ENCODE measurements at places on chromosomes 16 and 17. TPM values are rescaled to one million over a fixed set of nuclear protein-coding genes. Genes with fewer than 3 reads are reported as not detected.

- no peak overlapping the region for H3K27ac ChIP-seq
- H3K4me1 ChIP-seq = peaks cover 22% of the 10 kb centered on the region
- no peak overlapping the region for H3K4me3 ChIP-seq
- no peaks in the 10 kb centered on the region for H3K27me3 ChIP-seq
Observed at GRCh38 chr17:4587803-4588202, 3.5 kb downstream of the SMTNL2 start.

- no peak for DNase-seq
- peak overlapping the region; percentile 50 for H3K4me3 ChIP-seq
- H3K4me1 ChIP-seq = peaks cover 38% of the 10 kb centered on the region
- H3K27ac ChIP-seq = peak overlapping the region; percentile 86
Observed at GRCh38 chr17:39979893-39980350, 685 bp upstream of the PSMD3 start.

DNA sequence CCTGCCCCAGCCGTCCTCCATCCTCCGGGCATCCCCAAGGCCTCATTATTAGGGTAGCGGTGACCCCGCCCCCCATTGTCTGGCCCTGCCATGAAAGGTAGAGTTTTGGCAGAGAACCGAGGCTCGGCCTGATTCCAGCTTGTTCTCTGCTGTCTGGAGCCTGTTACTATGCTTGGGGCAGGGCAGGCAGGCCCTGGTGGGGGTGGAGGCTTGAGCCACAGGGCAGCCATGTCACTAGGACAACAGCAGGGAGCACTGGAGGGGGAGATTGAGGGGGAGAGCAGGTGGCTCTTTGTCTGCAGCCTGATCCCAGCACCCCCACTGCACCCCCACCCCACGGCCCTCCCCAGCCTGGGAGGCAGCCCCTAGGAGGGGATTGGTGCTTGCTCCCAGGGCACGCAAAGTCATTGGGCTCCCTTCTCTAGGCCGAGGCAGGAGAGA, 15.4 kb downstream of the RHBDL3 start:
- no peaks in the 10 kb centered on the region for H3K36me3 ChIP-seq
- no peak overlapping the region for H3K4me3 ChIP-seq
- H3K27me3 ChIP-seq = no peaks in the 10 kb centered on the region
- peaks cover 12% of the 10 kb centered on the region for H3K4me1 ChIP-seq
- no peak overlapping the region for H3K27ac ChIP-seq
- no peak for DNase-seq

DNA sequence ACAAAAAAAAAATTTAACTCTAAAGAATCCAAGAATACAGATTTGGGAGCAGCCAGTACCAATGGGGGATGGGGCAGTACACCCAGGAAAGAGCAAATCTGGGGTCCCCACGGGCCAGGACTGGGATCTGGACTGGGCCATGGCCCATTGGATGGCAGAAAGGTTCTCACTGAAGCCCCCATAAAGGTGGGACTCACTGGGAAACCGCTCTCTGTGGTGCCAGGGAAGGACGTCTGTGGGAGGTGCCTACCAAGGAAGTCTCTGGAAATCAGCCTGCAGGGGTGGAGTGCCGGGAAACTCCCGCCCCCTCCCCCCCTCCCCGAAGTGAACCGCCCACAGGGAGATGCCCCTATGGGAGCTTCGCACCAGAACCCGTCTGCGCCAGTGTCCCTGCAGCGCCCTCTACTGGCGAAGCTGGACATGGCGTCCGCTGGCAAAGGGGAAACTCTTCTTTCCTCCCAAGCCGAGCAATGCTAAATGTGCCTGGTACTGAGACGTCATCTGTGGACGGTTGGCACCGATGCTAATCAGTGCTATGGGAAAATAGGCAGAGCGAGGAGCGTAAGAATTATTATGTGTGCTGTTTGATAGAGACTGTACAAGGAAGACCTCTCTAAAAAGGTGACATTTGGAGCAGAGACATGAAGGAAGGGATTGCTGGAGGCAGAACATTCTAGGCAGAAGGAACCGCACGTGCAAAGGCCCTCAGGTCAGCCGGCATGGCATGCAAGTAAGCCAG, 671.1 kb downstream of the WWOX start:
- peaks cover 5% of the 10 kb centered on the region for H3K4me1 ChIP-seq
- no peaks in the 10 kb centered on the region for H3K27me3 ChIP-seq

DNA sequence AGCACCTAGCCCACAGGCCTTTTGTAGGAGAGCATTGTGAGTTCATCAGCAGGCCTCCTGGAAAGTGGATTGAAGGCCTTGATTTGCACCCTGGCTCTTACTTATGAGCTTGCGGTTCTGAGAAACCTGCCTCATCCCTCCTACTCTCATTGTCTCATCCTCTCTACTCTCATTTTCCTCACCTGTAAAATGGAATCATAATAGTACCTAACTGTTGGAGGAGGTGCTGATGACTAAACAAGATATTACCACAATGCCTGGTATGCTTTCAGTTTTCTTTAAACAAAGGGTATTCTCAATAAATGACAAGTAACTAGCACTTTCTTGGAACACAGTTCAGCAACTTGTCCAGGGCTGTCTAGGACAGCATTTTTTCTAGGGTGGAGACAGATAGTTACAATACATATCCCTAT, 243.1 kb upstream of the MAF start:
- no peaks in the 10 kb centered on the region for H3K36me3 ChIP-seq
- H3K27ac ChIP-seq = no peak overlapping the region
- peaks cover 41% of the 10 kb centered on the region for H3K4me1 ChIP-seq
- DNase-seq = no peak
- no peak overlapping the region for H3K4me3 ChIP-seq

DNA sequence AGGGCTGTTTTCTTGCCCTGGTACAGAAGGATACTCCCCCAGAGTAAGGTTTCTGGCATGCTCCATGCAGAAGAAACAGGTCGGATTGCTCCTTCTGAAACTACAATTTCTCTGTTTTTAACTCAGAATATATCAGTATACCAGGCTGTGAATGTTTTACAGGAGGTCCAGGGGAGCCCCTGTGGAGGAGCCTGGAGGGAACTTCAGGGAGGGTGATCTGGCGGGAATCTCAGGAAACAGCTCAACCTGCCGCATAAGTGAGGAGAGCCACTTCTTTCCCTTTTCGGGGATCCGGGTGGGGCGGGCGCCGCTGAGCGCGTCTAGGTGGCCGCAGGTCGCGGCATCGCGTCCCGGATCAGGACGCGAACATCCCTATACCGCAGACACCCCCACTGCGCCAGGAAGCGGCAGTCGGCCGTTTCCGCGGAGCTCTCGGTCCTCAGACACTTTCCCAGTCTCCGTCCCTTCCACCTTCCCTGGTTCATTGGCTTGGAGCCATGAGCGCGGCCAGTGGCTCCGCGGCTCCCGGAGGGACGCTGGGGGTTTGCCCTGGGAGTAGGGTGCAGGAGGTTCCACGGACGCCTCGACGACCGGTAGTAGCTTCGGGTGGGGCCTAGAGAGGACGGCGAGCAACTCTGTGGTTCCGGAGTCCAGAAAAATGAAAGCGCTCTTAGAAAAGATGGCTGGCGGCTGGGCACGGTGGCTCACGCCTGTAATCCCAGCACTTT, 3.1 kb upstream of the ZNF764 start:
- DNase-seq = no peak
- peaks cover 27% of the 10 kb centered on the region for H3K4me1 ChIP-seq
- no peaks in the 10 kb centered on the region for H3K27me3 ChIP-seq
- no peaks in the 10 kb centered on the region for H3K36me3 ChIP-seq

CLEC19A gene
- total RNA-seq = not detected

USP43 gene
- 5.6 TPM for total RNA-seq

SLC5A11 gene
- total RNA-seq = not detected

- H3K27me3 ChIP-seq = no peaks in the 10 kb centered on the region
- peaks cover 27% of the 10 kb centered on the region for H3K4me1 ChIP-seq
- H3K36me3 ChIP-seq = no peaks in the 10 kb centered on the region
- H3K4me3 ChIP-seq = no peak overlapping the region
- no peak overlapping the region for H3K27ac ChIP-seq
- no peak for DNase-seq
Observed at GRCh38 chr17:726271-726919, 6.0 kb upstream of the TLCD3A start.

- peaks cover 38% of the 10 kb centered on the region for H3K4me1 ChIP-seq
- H3K4me3 ChIP-seq = peak overlapping the region; percentile 38
- H3K27me3 ChIP-seq = no peaks in the 10 kb centered on the region
- H3K36me3 ChIP-seq = peaks cover 28% of the 10 kb centered on the region
Observed at GRCh38 chr17:42311240-42312034, 23.1 kb downstream of the STAT5A start.

- no peaks in the 10 kb centered on the region for H3K36me3 ChIP-seq
- DNase-seq = no peak
- no peak overlapping the region for H3K27ac ChIP-seq
- no peaks in the 10 kb centered on the region for H3K4me1 ChIP-seq
- H3K27me3 ChIP-seq = no peaks in the 10 kb centered on the region
Observed at GRCh38 chr16:27689711-27690110, 139.8 kb downstream of the KATNIP start.

GRCh38 chr16:89187032-89187769, 13.1 kb downstream of the SLC22A31 start:
- no peaks in the 10 kb centered on the region for H3K36me3 ChIP-seq
- H3K4me1 ChIP-seq = peaks cover 6% of the 10 kb centered on the region
- DNase-seq = no peak
- H3K27me3 ChIP-seq = no peaks in the 10 kb centered on the region

DNA sequence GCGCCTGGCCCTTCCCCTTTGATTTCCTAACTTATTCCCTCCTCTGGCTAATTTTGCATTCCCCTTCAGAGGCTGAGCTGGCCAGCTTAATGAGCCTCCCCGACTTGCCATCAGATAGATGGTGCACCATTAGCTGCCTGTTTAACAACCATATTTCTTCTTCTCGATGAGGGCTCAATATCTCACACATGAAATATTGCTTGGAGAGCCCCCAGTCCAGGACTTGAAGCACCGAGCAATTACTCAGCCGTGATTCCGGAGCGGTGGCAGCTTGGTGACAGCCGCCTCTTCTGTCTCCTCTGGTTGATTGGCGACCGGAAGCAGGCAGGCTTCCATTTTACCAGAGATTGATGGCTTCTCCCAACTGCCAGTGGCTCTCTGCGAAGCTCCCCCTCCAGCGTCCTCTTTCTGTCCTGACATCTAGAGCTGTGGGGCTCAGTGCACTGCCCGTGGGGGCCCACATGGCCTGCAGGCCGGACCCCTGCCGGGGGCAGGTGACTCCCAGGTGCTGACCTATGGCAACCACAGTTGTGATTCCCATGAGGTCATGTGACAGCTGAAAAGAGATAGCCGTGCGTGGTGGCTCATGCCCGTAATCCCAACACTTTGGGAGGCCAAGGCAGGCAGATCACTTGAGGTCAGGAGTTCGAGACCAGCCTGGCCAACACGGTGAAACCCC, 133.7 kb upstream of the SEC14L1 start:
- no peak overlapping the region for H3K4me3 ChIP-seq
- H3K36me3 ChIP-seq = no peaks in the 10 kb centered on the region
- H3K27me3 ChIP-seq = no peaks in the 10 kb centered on the region
- no peak overlapping the region for H3K27ac ChIP-seq

DNA sequence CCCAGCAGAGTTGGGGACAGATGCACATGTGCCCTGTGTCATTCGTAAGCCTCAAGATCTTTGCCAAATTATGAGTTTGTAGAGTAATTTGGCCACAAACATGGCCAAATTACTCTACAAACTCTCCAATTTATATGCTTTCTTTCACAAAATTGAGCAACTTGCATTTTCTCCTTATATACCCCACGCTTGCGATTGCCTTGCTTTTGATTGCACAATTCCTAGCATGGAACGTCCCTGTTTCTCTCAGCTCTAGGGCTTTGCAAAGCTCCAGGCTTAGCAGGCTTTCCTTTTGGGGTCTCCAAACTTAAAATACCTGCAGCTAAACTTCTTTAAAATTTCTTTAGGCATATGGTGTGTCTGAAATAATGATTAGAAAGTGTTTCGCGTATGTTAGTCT, 28.5 kb upstream of the MAF start:
- DNase-seq = no peak
- no peaks in the 10 kb centered on the region for H3K36me3 ChIP-seq
- no peak overlapping the region for H3K27ac ChIP-seq
- no peak overlapping the region for H3K4me3 ChIP-seq
- H3K4me1 ChIP-seq = peaks cover 11% of the 10 kb centered on the region
- no peaks in the 10 kb centered on the region for H3K27me3 ChIP-seq

DNA sequence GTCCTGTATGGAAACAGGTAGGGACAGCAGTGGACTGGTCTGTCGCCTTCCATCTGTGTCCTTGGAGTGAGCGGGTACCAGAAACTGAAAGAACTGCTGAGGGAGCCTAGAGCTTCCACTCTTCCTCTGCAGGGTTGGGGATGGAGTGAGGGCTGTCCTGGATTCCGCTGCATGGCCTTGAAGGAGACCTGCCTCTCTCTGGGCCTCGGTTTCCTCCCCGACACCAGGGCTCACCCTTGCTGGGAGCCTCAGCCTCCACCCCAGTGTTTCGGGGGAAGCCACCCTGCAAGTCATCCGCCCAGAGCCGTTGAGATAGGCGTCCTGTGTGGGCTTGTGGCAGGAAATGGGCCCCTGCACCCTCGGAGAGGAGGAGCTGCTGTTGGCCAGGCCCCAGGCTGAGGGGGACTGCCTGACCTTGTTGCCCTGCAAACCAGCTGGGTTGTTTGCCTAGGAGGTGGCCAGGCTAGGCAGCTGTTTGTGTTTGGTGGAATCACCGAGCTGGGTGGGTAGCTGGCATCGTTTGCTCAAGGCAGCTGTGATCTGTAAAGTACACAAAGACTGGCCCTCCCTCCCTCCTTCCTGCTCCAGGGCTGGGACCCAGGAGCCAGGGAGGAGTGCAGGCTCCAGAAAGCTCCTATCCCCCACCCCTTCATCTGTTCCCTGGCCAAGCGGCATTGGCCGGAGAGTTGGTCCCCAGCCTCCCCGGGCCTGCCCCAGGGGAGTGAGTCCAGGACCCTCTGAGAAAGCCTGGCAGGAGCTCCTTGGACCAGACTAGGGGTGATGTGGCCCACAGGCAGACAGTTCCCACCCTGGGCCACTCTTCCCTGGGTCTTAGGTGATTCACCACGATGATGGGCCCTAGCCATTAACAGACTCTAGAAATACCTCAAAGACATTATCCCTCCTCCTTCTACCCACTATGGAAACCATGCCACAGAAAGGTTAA, 1.3 kb downstream of the RAB37 start:
- no peaks in the 10 kb centered on the region for H3K27me3 ChIP-seq
- no peaks in the 10 kb centered on the region for H3K36me3 ChIP-seq
- H3K27ac ChIP-seq = no peak overlapping the region
- peak overlapping the region; percentile 42 for H3K4me3 ChIP-seq

GRCh38 chr17:34024386-34024785, 230.7 kb upstream of the CCL2 start:
- H3K4me1 ChIP-seq = no peaks in the 10 kb centered on the region
- no peaks in the 10 kb centered on the region for H3K36me3 ChIP-seq
- no peak overlapping the region for H3K27ac ChIP-seq

Measured in vagina (tissue), 2 donors.